Metanephros (tissue), 2 donors: ENCODE measurements at places on chromosomes 6 and 20. TPM values are rescaled to one million over a fixed set of nuclear protein-coding genes. Genes with fewer than 3 reads are reported as not detected.

PI16 gene
- 8.8 TPM for total RNA-seq

DEF6 gene
- total RNA-seq: 9.1 TPM

CNBD2 gene
- total RNA-seq: 4.0 TPM

MYCT1 gene
- total RNA-seq: 15.0 TPM

TRIM39 gene
- 10.0 TPM for total RNA-seq

ZNF391 gene
- 6.2 TPM for total RNA-seq

TSHZ2 gene
- 21.8 TPM for total RNA-seq

KIF25 gene
- 0.18 TPM for total RNA-seq

TP53INP2 gene
- 6.4 TPM for total RNA-seq

CFB gene
- 9.9 TPM for total RNA-seq

CRISP2 gene
- total RNA-seq: 0.18 TPM

C6orf15 gene
- total RNA-seq: not detected
